ENCODE measurements at places on chromosomes 11 and 22. TPM values are rescaled to one million over a fixed set of nuclear protein-coding genes. Genes with fewer than 3 reads are reported as not detected.

- no peak for DNase-seq
- H3K4me3 ChIP-seq, result no peak overlapping the region
- H3K36me3 ChIP-seq, result peaks cover 63% of the 10 kb centered on the region
- H3K27ac ChIP-seq, result no peak overlapping the region
- no peaks in the 10 kb centered on the region for H3K27me3 ChIP-seq
Observed at GRCh38 chr22:29332886-29333496, 17.5 kb upstream of the RASL10A start.

GRCh38 chr22:49507607-49508292 is 319.9 kb downstream of the BRD1 start:
- no peak overlapping the region for H3K4me3 ChIP-seq
- no peaks in the 10 kb centered on the region for H3K36me3 ChIP-seq
- H3K27ac ChIP-seq, result no peak overlapping the region

DNA sequence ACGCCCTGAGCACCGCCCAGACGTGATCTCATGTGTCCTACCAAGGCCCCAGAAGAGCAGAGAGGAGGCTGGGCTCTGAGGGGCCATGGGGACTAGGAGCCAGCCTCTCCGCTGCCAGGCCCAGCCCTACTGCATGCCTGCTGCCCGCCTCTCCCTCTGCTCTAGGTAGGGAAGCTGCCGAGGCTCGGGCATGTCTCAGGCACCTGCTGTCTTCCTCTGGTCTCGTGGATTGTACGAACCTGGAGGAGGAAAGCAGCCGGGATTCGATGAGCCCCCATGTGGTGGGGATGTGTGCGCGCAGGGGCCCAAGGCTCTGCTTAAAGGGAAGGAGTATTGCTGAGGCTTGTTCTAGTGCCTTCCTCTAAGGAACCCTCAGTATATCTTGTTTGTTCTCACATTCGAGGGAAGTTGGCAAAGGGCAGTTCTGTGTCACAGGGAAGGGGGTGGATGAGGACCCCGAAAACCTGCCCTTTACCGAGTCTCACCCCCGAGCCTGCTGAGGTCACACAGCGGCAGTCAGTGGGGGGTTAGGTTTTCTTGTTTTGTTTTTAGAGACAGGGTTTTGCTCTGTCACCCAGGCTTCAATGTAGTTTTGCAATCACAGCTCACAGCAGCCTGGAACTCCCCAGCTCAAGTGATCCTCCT is 21.2 kb downstream of the DAGLA start:
- DNase-seq, result no peak
- H3K27ac ChIP-seq, result no peak overlapping the region
- no peak overlapping the region for H3K4me3 ChIP-seq
- H3K27me3 ChIP-seq, result no peaks in the 10 kb centered on the region
- H3K36me3 ChIP-seq, result no peaks in the 10 kb centered on the region

GRCh38 chr11:74282914-74283371 is 28.5 kb downstream of the P4HA3 start:
- no peak for DNase-seq
- H3K4me3 ChIP-seq, result no peak overlapping the region
- H3K27me3 ChIP-seq, result no peaks in the 10 kb centered on the region
- peak overlapping the region; percentile 8 for H3K27ac ChIP-seq

DNA sequence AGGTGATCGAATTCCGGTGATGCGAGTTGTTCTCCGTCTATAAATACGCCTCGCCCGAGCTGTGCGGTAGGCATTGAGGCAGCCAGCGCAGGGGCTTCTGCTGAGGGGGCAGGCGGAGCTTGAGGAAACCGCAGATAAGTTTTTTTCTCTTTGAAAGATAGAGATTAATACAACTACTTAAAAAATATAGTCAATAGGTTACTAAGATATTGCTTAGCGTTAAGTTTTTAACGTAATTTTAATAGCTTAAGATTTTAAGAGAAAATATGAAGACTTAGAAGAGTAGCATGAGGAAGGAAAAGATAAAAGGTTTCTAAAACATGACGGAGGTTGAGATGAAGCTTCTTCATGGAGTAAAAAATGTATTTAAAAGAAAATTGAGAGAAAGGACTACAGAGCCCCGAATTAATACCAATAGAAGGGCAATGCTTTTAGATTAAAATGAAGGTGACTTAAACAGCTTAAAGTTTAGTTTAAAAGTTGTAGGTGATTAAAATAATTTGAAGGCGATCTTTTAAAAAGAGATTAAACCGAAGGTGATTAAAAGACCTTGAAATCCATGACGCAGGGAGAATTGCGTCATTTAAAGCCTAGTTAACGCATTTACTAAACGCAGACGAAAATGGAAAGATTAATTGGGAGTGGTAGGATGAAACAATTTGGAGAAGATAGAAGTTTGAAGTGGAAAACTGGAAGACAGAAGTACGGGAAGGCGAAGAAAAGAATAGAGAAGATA is at the start of gene MALAT1:
MALAT1 (plus strand) TSS at position 69 of the 736 bp plus-strand sequence.
- H3K27ac ChIP-seq, result peak within 1 kb of the TSS; percentile 100
- H3K27me3 ChIP-seq, result no peaks in the 10 kb centered on the region
- peaks cover 30% of the 10 kb centered on the region for H3K4me1 ChIP-seq
- peak; percentile 94 for DNase-seq
- peak within 1 kb of the TSS; percentile 82 for H3K4me3 ChIP-seq
- H3K36me3 ChIP-seq, result peaks cover 41% of the 10 kb centered on the region

GRCh38 chr22:24185001-24185500 is 3.8 kb downstream of the SUSD2 start:
- no peaks in the 10 kb centered on the region for H3K27me3 ChIP-seq
- no peak overlapping the region for H3K27ac ChIP-seq
- H3K36me3 ChIP-seq, result no peaks in the 10 kb centered on the region
- H3K4me3 ChIP-seq, result no peak overlapping the region
- no peak for DNase-seq

- H3K27me3 ChIP-seq, result no peaks in the 10 kb centered on the region
- DNase-seq, result no peak
- H3K4me1 ChIP-seq, result no peaks in the 10 kb centered on the region
- no peak overlapping the region for H3K27ac ChIP-seq
- H3K36me3 ChIP-seq, result no peaks in the 10 kb centered on the region
- H3K4me3 ChIP-seq, result no peak overlapping the region
Observed at GRCh38 chr11:64789331-64790204, 11.2 kb upstream of the SF1 start.

- H3K4me1 ChIP-seq, result no peaks in the 10 kb centered on the region
- H3K27ac ChIP-seq, result no peak overlapping the region
- H3K27me3 ChIP-seq, result no peaks in the 10 kb centered on the region
- DNase-seq, result no peak
Observed at GRCh38 chr11:114799476-114799875, 121.1 kb downstream of the NXPE2 start.

GRCh38 chr11:114219559-114220349 is 76.4 kb upstream of the NNMT start:
- no peaks in the 10 kb centered on the region for H3K27me3 ChIP-seq
- no peak for DNase-seq
- H3K4me1 ChIP-seq, result peaks cover 47% of the 10 kb centered on the region
- no peak overlapping the region for H3K4me3 ChIP-seq
- peaks cover 8% of the 10 kb centered on the region for H3K36me3 ChIP-seq

DNA sequence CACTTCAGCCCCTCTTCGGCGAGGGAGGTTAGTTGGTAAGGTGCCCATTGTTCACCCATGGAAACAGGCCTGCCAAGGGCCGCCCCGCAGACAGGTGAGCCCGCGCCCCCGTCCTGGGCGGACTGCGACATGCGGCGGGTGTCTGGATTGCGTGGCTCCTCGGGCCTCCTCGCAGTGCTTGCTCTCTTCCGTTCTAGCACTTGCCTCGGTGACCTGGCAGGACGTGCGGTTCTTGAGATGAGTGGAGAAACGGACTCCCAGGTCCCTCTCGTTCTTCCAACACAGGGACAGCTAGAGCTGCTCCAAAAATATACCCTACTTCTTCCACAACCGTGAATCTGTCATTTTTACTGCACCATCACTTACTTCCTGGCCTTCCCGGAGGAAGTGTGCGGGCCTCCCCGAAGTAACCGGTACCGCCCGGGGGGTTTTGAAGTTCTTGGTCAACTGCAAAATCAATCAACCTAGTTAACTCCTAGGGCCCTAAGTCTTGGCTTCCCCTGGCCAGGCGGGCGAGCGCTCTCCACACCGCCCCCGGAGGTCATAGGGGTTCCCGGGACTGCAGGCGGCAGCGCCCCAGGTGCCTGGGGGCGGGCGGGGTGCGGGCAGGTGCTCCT is 745 bp upstream of the ZBTB44 start:
- H3K4me1 ChIP-seq, result peaks cover 36% of the 10 kb centered on the region
- H3K27me3 ChIP-seq, result no peaks in the 10 kb centered on the region
- H3K4me3 ChIP-seq, result peak overlapping the region; percentile 57
- peak; percentile 64 for DNase-seq

DNA sequence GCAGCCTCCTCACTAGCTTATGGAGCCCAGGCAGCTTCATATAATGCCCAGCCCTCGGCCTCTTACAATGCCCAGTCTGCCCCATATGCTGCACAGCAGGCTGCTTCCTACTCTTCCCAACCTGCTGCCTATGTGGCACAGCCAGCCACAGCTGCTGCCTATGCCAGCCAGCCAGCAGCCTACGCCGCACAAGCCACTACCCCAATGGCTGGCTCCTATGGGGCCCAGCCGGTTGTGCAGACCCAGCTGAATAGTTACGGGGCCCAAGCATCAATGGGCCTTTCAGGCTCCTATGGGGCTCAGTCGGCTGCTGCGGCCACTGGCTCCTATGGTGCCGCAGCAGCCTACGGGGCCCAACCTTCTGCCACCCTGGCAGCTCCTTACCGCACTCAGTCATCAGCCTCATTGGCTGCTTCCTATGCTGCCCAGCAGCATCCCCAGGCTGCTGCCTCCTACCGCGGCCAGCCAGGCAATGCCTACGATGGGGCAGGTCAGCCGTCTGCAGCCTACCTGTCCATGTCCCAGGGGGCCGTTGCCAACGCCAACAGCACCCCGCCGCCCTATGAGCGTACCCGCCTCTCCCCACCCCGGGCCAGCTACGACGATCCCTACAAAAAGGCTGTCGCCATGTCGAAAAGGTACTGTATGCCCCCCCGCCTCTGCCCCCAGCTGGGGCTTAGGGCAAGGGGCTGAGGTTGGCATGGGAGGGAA is 8.8 kb downstream of the RBM14 start:
- no peaks in the 10 kb centered on the region for H3K27me3 ChIP-seq
- peaks cover 34% of the 10 kb centered on the region for H3K4me1 ChIP-seq
- H3K27ac ChIP-seq, result no peak overlapping the region
- peaks cover 36% of the 10 kb centered on the region for H3K36me3 ChIP-seq

- no peak overlapping the region for H3K27ac ChIP-seq
- peaks cover 24% of the 10 kb centered on the region for H3K4me1 ChIP-seq
- H3K27me3 ChIP-seq, result no peaks in the 10 kb centered on the region
- no peak overlapping the region for H3K4me3 ChIP-seq
Observed at GRCh38 chr22:39446239-39446721, 10.5 kb upstream of the MGAT3 start.

GRCh38 chr11:102253020-102253715 is 64.1 kb upstream of the BIRC3 start:
- no peaks in the 10 kb centered on the region for H3K27me3 ChIP-seq
- no peak overlapping the region for H3K27ac ChIP-seq
- no peak overlapping the region for H3K4me3 ChIP-seq

DNA sequence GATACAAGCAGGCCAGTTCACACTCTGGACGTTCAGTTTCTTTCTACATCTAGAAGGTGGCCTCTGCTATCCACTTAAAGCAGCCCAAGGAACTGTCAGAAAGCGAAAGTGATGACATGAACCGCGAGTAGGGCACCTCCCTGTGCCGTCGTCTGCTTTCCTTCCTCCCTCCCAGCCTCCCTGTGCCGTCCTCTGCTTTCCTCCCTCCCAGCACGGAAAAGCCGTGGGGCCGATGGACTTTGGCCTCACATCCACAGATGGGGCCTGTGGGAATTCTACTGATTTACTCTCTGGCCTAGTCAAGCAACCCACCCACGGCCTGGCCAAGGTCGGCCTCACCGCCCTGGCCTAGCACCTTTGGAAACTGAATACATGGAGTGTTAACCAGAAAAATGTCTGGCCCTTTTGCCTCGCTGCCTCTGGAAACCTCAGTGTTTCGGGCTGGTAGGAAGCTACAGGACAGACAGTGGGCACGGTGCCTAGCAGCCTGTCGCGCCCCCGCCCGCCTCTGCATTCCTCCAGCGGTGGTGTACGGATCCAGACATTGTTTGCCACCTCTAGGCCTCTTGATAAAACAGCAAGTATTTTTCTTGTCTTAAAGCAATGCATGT is 14.2 kb downstream of the PEX26 start:
- no peaks in the 10 kb centered on the region for H3K27me3 ChIP-seq
- no peaks in the 10 kb centered on the region for H3K36me3 ChIP-seq
- no peaks in the 10 kb centered on the region for H3K4me1 ChIP-seq
- H3K27ac ChIP-seq, result peak overlapping the region; percentile 68

DNA sequence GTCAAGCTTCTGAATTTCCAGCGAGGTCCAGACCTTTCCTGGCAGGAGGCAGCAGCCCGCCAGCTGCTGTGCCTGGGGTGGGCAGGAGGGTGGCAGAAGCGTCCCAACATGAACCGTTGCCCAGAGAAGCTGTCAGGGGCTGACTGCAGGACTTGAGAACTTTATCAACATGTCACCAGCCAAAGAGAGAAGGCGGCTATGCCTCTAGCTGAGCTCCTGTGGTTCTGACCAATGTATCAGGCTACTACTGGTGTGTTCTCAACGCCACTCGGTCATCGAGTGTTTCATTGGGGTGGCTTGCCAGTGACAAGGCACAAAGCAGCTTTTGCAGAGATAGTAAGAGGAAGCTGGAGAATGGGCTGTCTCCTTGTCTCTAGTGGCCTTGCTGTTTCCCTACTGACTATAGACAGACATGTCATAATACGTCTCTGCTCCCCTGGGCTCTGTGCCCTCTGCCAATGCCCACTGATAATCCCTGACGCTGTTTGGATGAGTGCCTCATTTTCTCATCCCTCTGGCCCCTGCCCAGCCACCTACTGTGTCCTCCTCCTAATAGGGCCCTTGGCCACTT is 17.6 kb upstream of the ASCC2 start:
- H3K27ac ChIP-seq, result no peak overlapping the region
- H3K36me3 ChIP-seq, result no peaks in the 10 kb centered on the region
- no peak for DNase-seq

DNA sequence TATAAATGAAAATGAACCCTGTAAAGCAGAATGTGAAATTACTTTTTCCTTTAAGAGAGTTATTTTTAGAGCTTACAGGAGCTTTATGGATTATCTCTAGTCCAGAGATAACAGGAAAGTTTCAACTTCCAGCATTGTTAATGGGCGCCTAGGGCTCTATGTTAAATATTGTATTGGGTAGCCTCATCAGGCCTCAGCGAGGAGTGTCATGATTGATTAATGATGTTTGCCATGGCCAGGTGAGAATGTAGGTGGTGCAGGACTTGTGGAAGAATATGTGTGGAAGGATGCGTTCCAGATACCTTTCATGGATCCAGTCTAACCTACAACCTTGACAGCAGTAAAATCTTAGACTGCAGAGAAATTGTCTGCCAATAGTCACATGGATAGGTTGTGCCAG is 50.6 kb downstream of the ME3 start:
- no peaks in the 10 kb centered on the region for H3K27me3 ChIP-seq
- H3K27ac ChIP-seq, result peak overlapping the region; percentile 85
- H3K36me3 ChIP-seq, result no peaks in the 10 kb centered on the region
- DNase-seq, result no peak

OR2AG1 gene
- total RNA-seq, result not detected

TTLL12 gene
- 27.9 TPM for total RNA-seq

SMIM38 gene
- total RNA-seq, result 2.0 TPM

BTBD18 gene
- total RNA-seq, result not detected

ZNF215 gene
- total RNA-seq, result 1.7 TPM

TEX54 gene
- not detected for total RNA-seq

VSTM5 gene
- total RNA-seq, result 0.67 TPM

OSM gene
- 0.40 TPM for total RNA-seq
